IMR-90 (cell line): ENCODE measurements at places on chromosomes 2 and 18. TPM values are rescaled to one million over a fixed set of nuclear protein-coding genes. Genes with fewer than 3 reads are reported as not detected.
A peak's percentile ranks its signal among the peaks of the same experiment; 100 is the strongest.

COPS8 gene
- 47.0 and 61.4 TPM in 2 replicates for total RNA-seq

TRABD2A gene
- 19.7 and 20.3 TPM in 2 replicates for total RNA-seq

GRCh38 chr2:191800874-191801273 lies 46.0 kb downstream of the CAVIN2 start:
- H3K27me3 ChIP-seq, result peaks cover 2% of the 10 kb centered on the region; the same call in 1 of the 2 replicates
- peak; percentile 20 for DNase-seq
- no peak overlapping the region for H3K27ac ChIP-seq
- no peaks in the 10 kb centered on the region for H3K4me1 ChIP-seq
- no peak overlapping the region for H3K4me3 ChIP-seq

- peaks cover 13% of the 10 kb centered on the region for H3K4me1 ChIP-seq
- DNase-seq, result peak; percentile 60
- peak overlapping the region; percentile 77 for H3K27ac ChIP-seq
- H3K27me3 ChIP-seq, result no peaks in the 10 kb centered on the region
- no peaks in the 10 kb centered on the region for H3K36me3 ChIP-seq
Measured at GRCh38 chr2:28286678-28287077, 106.0 kb upstream of the FOSL2 start.

SALL3 gene
- not detected in 2 replicates for total RNA-seq

GRCh38 chr2:185202945-185203528 lies 535.6 kb upstream of the FSIP2 start:
- DNase-seq, result no peak
- H3K27ac ChIP-seq, result no peak overlapping the region
- no peak overlapping the region for H3K4me3 ChIP-seq
- no peaks in the 10 kb centered on the region for H3K4me1 ChIP-seq
- no peaks in the 10 kb centered on the region for H3K27me3 ChIP-seq

PLCL1 gene
- 0.18 and 0.56 TPM in 2 replicates for total RNA-seq

CCDC148 gene
- 0.18 and 0.56 TPM in 2 replicates for total RNA-seq

DNA sequence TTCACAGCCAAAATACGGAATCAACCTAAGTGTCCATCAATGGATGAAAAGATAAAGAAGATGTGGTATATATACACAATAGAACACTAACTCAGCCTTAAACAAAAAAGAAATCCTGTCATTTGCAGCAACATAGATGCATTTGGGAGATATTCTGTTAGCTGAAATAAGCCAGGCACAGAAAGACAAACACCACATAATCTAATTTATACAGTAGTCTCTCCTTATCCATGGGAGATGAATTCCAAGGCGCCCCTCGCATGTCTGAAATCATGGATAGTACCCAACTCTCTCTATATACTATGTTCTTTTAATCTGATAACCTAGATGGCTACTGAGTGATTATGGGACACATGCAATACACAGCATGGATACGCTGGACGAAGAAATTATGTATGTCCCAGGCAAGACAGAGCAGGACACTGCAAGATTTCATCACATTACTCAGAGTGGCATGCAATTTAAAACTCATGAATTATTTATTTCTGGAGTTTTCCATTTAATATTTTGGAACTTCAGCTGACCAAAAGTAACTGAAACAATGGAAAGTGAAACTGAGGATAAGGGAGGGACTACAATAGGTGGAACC lies 39.5 kb downstream of the ORC4 start:
- no peak overlapping the region for H3K4me3 ChIP-seq
- H3K27me3 ChIP-seq, result no peaks in the 10 kb centered on the region
- no peaks in the 10 kb centered on the region for H3K4me1 ChIP-seq
- H3K36me3 ChIP-seq, result no peaks in the 10 kb centered on the region

ICA1L gene
- 1.8 and 1.9 TPM in 2 replicates for total RNA-seq

DNA sequence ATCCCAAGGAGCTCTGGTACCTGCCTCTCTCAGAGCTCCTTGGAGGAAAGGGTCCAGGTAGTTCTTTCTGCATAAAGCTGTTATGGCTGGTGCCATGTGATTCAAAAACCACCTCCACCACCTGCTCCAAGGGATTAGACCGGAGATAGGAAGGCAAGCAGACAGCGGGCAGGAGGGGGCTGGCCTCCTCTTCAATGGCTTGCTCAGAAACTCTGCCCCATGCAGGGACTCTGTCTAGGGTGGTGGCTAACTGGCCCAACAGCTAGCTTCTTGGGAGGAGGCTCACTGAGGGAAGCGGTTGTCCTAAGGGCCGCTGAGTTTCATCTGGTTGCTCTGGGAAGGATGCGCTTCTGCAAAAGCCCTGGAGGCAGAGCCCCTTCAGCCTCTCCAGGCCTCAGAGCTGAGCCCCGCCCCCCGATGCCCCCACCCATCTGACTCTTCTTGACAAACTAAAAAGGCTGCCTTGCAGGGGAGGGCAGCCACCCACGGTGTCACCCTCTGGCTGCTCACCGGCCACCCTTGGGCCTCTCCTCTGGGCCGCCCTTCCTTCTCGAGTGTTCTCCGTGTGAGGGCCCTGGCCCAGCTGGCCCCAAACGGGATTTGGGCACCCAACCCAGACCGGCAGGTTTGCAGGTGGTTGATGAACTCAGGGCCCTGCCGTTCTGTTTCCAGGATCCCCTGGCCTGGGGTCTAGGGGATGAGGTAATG lies 90.2 kb downstream of the MCFD2 start:
- DNase-seq, result no peak
- no peaks in the 10 kb centered on the region for H3K27me3 ChIP-seq
- no peaks in the 10 kb centered on the region for H3K36me3 ChIP-seq
- no peak overlapping the region for H3K4me3 ChIP-seq
- peak overlapping the region; percentile 57 for H3K27ac ChIP-seq
- peaks cover 36% of the 10 kb centered on the region for H3K4me1 ChIP-seq

SIX2 gene
- not detected in 2 replicates for total RNA-seq

DNA sequence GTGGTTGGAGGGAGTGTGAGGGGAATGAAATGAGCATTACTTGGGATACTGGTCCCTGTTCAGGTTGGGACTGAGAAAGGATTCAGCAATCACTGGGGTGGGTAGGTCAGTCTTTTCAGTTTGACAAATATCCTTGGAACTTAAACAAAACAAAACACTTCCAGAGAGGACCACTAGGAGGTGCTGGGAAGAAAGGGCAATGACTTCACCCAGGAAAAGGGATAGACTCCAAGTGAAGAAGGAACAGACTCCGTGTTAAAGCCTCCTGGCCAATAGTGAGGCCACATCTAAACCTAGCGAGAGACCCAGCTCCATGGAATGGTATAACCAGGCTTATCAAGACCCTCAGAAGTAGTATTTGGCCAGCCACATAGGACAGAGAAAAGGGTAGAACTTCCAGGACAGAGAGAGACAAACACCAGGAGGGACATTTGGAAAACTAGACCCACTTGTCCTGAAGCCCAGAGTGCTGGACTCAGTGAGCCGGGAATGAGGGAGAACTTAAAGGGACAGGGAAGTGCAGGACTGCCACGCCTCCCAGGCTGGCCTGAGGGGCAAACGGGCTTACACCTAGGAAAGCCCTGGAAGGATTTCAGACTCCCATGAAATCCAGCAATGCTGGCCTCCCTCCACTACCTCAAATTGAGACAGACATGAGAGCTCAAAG lies 19.6 kb upstream of the KCNG3 start:
- no peaks in the 10 kb centered on the region for H3K4me1 ChIP-seq
- DNase-seq, result peak; percentile 43
- H3K36me3 ChIP-seq, result no peaks in the 10 kb centered on the region
- H3K27me3 ChIP-seq, result peaks cover 2% of the 10 kb centered on the region; the same call in 1 of the 2 replicates
- no peak overlapping the region for H3K27ac ChIP-seq

DNA sequence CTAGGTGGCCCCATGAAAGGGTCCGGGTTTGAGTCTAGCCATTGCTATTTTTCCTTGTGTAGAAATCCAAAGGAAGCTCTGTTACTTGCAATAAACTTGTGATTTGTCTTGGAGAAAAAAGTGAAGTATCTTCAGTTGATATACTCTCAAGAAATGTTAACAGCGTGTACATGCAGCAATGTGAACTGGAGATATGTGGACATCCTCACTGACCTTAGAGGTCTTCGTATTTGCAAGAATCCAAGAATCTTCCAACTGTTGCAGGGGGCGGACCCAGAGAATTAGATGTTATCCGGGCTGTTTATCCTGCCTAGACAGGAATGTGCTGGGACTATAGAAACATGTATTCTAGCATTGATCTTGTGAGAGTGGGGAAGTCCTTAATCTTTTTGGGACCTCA lies 187.6 kb downstream of the KCNS3 start:
- H3K27me3 ChIP-seq, result peaks cover 3% of the 10 kb centered on the region; the same call in 1 of the 2 replicates
- no peak for DNase-seq
- H3K27ac ChIP-seq, result no peak overlapping the region

DNA sequence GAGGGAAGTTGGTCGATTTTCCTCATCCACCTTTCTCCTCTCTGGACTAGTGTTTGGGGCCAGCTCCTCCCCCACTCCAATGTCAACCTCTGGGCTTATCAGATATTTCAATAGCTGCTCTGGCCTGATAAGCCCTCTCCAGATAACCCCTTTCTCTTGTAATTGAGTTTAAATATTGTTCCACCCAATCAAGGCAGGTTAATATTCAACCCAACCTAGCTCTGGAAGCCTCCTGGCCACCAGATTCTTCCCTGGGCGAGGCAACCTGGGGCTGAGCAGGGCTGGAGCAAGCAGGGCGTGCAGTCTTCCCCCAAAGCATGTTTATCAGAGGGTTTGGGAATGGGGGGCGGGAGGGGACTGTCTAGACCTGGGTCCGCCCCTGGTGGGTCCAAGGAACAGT lies 73.8 kb downstream of the TFCP2L1 start:
- no peak for DNase-seq
- H3K27ac ChIP-seq, result no peak overlapping the region
- H3K27me3 ChIP-seq, result peaks cover 51% of the 10 kb centered on the region

DSG1 gene
- not detected in 2 replicates for total RNA-seq

DNA sequence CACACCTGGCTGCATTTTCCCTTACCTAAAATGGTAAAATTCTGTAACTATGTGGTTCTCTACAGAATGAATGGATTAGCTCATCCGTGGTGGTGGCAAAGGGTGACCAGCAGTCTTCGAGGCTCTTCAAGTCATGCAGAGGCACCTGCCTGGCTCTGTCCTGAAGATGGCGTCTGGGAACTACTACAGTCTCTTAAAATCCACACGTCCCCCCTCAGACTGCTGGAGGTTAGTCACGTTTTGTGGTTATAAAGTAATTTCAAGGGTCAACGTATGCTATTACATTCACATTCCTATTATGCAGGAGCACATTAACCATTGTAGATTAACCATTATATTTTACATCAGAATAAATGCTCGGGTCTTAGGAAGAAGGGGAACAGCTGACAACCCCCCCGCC lies 616.7 kb downstream of the GALR1 start:
- no peaks in the 10 kb centered on the region for H3K36me3 ChIP-seq
- DNase-seq, result no peak
- no peak overlapping the region for H3K4me3 ChIP-seq

DNA sequence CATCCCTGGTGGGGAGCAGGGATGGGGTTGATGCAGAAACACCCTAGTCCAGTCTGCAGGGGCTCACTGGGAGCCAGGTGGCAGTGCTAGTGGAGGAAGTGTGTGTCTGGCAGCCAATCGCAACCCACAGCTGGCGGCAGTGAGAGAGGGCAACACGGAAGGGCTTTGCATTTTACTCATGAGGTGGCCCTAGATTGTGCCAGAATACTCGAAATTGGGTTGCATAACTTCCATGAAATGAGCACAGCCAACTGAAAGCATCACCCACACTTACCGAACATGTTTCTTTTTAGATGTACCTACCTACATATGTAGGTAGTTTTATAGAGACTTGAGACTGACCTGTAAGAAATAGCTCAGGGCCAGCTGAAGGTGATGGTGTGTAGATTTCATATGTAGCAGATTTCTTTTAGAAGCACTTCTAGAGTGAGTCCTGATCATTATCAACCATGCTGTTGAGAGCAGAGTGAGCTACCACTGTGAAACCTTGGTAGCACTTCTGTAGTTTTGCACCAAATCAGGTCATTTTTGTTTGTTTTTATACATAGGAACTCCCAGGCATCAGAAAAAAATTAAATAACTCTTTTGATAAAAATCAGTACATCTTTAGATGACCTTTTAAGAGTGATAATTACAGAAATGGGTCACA lies 13.0 kb downstream of the IL18R1 start:
- no peak for DNase-seq
- no peaks in the 10 kb centered on the region for H3K36me3 ChIP-seq
- H3K4me1 ChIP-seq, result no peaks in the 10 kb centered on the region
- H3K27me3 ChIP-seq, result no peaks in the 10 kb centered on the region
- no peak overlapping the region for H3K27ac ChIP-seq
- no peak overlapping the region for H3K4me3 ChIP-seq

DNA sequence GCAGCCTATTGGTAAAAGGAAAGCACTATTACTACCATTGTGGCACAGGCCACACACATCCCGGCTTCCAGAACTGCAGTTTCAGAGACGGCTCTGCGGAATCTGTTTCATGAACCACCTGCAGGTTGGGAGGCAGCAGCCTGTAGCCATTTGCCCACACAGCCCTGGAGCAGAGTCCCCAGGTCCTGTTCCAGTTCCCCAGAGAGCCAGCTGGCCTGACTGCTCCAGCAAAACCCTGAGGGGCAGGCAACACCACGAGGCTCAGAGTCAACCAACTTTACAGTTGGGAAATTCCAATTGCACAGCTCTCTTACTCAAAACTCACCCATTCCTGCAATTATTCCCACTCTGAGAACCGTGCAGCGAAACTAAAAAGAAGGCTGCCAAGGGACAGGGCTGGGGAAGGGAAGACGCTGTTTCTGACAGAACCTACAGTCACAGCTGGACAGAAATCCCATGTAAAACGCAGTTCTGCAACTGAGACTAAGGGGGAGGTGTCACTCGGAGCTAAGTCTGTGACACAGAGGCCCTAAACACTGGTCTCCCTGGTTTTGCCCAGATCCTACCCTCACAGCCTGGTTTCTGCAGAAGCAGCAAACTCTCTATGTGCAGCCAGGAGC lies 219.4 kb downstream of the TMEM163 start:
- no peak overlapping the region for H3K4me3 ChIP-seq
- no peaks in the 10 kb centered on the region for H3K4me1 ChIP-seq
- H3K27me3 ChIP-seq, result peaks cover 18% of the 10 kb centered on the region
- no peak for DNase-seq

CYB5A gene
- total RNA-seq, result 13.4 and 43.0 TPM in 2 replicates

GRCh38 chr2:47225061-47225783 lies 70.1 kb upstream of the STPG4 start:
- H3K36me3 ChIP-seq, result no peaks in the 10 kb centered on the region
- H3K4me3 ChIP-seq, result no peak overlapping the region
- H3K27ac ChIP-seq, result peak overlapping the region; percentile 36; the same call in 1 of the 2 replicates
- H3K27me3 ChIP-seq, result no peaks in the 10 kb centered on the region

GRCh38 chr2:20647738-20648137 lies 3.2 kb downstream of the HS1BP3 start:
- no peaks in the 10 kb centered on the region for H3K27me3 ChIP-seq
- no peak for DNase-seq
- H3K4me1 ChIP-seq, result peaks cover 9% of the 10 kb centered on the region
- peaks cover 14% of the 10 kb centered on the region; the same call in 1 of the 2 replicates for H3K36me3 ChIP-seq
